ENCODE measurements at places on chromosomes 11 and 22.
A peak's percentile ranks its signal among the peaks of the same experiment; 100 is the strongest.

DNA sequence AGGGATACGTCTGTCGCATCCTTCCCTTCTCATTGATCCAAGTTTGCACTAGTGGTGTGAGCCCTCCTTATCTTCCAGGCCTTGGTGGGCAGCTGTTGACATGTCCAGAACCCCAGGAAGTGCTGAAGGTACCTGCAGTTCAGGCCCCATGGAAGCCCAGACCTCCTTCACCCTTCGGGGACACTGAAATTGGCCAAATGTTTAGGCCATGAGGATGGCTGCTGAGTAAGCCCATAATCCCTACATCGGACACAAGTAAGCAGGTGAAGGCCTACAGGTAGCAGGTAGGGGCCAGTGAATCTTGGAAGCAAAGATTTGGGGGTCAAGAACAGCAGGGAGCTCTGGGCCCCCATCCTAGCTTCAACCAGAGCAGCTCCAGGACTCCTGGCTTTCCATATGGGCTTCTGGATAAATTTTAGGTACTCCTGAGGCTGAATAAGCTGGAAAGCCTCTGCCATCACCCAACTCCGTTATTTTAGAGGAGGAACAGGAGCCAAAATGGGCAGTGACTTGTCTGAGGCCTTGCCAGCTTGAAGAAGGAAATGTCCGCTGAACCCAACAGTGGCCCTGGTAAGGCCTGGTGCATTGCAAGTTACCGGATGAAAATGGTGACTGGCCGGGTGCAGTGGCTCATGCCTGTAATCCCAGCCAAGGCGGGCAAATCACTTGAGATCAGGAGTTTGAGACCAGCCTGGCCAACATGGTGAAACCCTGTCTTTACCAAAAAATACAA, 45.2 kb downstream of the MORC2 start:
- no peak for DNase-seq

GRCh38 chr11:19673924-19674729, 38.5 kb upstream of the NAV2 start:
- no peak for DNase-seq

- no peak for DNase-seq
Observed at GRCh38 chr11:60757231-60757800, 649 bp downstream of the MS4A15 start.

- DNase-seq = no peak
Observed at GRCh38 chr11:13338427-13339069, 61.0 kb downstream of the BMAL1 start.

DNA sequence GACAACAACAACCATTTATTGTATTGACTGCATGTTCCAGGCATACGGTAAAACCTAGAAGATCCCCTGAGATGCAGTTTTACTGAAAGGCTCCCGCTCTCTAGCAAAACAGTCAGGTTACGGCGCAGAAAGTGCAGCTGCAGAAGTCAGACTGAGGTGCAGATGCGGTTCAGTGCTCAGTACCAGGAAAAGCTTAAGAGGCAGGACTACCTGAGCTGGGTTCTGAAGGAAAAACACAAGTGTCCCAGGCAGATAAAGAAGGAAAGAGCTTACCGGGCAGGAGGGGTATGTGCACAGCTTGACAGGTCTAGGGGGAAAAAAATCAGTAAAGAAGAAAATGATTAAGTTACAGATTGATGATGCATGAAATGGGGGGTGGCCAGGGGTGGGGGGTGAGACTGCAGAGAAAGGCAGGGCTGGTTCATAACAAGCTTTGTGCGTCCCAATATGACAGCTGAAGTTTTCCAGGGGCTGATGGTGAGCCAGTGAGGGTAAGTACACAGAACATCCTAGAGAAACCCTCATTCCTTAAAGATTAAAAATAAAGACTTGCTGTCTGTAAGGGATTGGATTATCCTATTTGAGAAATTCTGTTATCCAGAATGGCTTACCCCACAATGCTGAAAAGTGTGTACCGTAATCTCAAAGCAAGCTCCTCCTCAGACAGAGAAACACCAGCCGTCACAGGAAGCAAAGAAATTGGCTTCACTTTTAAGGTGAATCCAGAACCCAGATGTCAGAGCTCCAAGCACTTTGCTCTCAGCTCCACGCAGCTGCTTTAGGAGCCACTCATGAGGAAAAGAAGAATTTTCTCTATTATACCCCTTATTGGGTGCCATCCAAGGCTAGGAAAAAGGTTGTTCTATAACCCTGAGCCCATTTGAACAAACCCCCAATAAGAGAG, 11.9 kb downstream of the LARGE1 start:
- DNase-seq = no peak

GRCh38 chr11:73192272-73192671, 25.8 kb upstream of the P2RY2 start:
- no peak for DNase-seq

GRCh38 chr11:80462211-80462610, 1021.4 kb upstream of the TENM4 start:
- DNase-seq = peak; percentile 14

- DNase-seq = peak; percentile 70
Observed at GRCh38 chr11:62539238-62539925, 7.2 kb downstream of the AHNAK start.

GRCh38 chr11:128195756-128196155, 391.6 kb downstream of the ETS1 start:
- DNase-seq = no peak

DNA sequence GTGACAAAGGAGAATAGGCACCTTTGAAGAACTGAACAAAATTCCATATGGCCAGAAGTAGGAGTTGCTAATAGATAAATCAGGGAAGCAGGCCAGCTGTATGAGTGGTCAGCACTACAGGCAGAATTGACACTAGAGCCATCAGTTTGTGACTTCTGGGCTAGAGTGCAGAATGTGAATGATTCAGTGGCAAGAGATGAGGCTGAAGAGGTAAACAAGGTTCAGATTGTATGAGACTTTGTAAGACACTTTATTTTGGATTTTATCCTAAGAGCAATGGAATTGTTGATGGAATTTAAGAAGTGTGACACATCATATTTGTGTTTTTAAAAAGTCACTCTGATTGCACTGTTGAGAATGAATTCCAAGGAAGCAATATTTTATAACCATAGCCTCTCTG, 12.9 kb downstream of the BIRC3 start:
- DNase-seq = no peak

GRCh38 chr11:78379039-78379670, 38.5 kb downstream of the GAB2 start:
- no peak for DNase-seq

GRCh38 chr22:36755316-36755715, 20.6 kb downstream of the IFT27 start:
- DNase-seq = no peak

GRCh38 chr22:43447380-43447779, 35.6 kb downstream of the MPPED1 start:
- no peak for DNase-seq

- no peak for DNase-seq
Observed at GRCh38 chr11:79942090-79942489, 501.3 kb upstream of the TENM4 start.

GRCh38 chr11:81331088-81331487, 1402.6 kb downstream of the FAM181B start:
- no peak for DNase-seq

DNA sequence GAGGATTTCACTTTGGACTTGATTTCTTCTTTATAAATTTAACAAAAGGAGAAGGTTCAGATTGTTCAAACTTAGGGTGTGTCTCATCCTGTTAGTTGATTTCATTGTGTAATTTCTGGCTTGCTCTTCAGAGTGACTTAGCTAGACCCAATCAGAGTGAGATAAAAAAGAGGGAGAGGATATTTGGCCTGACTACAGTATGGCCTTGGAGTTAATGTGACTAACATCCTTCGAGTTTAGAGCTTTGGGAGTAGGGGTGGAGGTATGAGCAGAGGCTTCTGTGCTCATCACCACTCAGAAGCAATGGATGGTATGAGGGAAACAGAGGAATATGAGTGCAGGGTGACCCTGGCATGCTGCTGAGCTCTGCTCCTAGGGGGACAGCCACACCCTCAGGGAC, 114.2 kb downstream of the ME3 start:
- no peak for DNase-seq

DNA sequence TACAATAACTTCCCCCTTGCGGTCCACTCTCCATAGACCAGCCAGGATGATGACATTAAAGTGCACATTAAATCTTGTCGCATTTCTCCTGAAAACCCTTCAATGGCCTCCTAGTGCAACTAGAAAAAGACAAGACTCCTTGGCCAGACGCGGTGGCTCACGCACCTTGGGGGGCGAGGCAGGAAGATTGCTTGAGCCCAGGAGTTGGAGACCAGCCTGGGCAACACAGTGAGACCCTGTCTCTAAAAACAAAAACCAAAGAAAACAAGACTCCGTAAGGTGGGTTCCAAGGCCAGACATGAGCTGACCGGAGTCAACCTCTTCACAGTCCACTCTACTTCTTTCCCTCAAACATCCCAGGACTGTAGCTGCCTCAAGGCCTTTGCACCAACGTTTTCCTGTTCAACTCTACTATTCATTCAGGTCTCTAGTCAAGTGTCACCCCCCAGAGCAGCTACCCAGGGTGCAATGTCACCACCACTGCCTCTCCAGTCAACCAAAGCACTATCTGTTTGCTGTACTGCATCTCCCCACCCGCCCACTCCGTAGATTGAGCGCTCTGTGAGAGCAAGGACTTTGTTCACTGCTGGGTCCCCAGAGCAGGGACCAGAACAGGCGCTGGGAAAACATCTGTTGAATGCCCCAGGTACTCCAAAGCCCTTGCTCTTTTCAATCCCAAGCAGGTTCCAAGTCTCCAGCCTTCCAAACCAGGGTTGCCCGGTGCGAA, 739 bp downstream of the ZMAT5 start:
- no peak for DNase-seq

DNA sequence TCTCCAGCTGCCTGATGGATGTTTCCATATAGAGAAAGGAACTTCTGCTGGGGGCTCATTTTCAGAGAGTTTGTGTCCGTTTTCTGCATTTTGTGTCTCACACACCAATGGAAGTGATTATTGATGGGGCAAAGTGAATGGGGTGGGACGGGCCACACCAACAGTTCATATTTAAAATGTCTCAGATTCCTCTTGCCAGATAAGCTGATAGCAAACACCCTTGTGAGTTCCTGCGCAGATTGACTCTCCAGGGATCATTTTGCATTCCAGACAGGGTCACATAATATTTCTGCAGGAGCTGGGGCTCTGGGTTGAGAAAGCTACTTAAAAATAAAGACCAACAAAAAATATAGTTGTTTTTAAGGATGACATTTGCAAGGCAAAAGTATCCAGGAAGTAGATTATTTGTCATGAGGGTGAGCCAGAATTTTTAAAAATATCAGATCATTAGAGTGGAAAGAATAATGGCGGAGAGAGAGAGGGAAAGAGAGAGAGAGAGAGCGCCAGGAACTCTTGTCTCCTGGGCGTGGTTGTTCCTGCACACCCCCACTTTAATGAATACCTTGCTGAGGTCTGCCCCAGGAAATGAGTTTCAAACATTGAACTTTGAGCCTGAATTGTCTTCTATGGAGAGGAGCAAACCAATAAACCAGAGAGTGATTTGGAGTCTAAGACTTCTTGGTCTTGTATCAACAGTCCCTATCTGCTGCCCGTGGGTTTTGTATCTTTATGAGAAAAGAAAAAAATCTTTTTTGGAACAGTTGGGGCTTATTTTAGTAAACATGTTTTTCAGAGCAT, 33.3 kb downstream of the MICAL2 start:
- no peak for DNase-seq
